ENCODE measurements at places on chromosomes 11 and 22.

DNA sequence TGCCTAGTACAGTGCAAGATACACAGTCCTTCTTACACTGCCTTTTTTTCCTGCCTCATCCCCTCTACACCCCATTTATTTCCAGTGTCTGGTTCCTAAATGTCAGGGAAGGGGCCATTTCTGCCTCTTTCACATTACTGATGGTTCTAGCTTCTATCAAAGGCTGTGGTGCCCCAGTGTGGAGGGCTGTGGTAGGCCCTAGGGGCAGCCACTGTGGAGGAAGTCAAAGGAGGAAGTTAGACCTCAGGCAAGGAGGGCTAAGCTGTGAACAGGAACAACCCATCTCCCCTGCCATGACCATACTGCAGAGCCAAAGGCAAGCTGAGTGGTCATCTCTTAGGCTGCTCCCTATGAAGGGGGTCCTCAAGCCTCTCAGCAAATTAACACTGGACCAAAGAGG, 81.9 kb upstream of the CRTAM start:
- DNase-seq = no peak

DNA sequence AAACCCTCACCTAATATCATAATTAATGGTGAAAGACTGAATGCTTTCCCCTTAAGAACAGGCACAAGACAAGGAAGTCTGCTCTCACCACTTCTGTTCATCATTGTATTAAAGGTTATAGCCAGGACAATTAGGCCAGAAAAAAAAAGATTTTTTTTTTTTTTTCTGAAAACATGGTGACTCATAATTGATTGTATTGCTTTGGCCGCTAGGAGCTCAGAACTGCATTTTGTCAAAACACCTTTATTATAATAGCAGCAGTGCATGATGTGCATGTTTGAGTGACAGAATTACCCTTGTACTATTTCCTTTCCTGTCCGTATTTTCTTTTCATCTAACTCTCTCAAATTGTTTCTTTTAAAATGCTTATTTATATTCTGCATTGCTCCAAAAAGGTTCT, 98.1 kb downstream of the RNF169 start:
- no peak for DNase-seq

DNA sequence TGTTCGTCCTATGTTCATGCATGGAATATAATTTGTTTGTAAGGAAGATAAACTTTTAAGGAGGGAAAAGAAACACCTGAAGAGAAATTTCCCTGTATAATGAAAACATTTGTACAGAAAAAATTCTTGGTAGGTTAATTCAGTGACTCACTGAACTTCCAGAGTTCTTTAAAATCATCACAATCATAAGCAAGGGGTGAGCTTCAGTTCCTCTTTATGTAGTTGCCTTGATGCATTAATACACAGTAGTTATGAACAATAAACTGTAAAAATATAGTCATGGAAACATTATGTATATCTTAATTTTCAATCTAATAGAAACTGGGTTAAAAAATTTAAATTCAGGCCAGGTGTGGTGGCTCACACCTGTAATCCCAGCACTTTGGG, 1.1 kb upstream of the C11orf65 start:
- DNase-seq = no peak

GRCh38 chr11:95338430-95338991, 107.5 kb upstream of the SESN3 start:
- peak; percentile 57 for DNase-seq

DNA sequence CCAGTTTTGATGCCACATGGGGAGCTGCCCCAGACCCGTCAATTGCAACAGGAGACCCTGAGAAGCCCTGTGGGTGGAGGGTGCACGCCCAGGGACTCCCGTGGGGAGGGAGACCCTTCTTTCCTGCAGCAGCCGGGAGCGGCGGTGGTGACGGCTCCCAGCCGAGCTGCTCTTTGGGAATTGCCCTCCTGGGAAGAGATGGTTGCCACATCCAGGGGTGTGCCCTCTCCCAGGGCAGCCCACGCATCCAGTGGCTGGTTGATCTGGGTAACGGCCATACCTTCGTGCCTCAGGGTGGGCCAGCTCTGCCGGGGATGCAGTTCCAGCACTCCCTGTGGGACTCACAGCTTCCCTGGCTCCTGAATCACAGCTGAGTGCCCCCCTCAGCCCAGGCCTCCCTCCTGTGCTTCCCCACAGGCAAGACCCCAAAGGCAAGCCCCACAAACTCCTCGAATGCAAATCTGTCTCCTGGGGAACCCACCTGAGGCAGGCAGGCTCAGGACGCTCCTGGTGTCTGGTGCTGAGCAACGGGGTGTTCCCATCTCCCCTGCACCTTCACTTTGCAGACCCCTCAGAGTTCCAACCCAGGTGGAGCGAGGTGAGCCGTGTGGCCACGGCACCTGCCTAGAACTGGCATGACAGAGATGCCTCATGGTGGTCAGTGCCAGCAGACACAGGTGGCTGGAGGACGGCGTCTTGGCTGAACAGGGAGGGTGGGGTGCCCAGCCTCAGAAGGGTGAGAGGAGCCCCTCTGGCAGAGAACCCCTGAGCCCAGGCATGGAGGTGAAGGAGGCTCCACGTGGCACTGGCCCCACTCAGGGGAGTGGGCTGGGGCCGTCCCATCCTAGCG, 1027.4 kb downstream of the BRD1 start:
- DNase-seq = no peak

DNA sequence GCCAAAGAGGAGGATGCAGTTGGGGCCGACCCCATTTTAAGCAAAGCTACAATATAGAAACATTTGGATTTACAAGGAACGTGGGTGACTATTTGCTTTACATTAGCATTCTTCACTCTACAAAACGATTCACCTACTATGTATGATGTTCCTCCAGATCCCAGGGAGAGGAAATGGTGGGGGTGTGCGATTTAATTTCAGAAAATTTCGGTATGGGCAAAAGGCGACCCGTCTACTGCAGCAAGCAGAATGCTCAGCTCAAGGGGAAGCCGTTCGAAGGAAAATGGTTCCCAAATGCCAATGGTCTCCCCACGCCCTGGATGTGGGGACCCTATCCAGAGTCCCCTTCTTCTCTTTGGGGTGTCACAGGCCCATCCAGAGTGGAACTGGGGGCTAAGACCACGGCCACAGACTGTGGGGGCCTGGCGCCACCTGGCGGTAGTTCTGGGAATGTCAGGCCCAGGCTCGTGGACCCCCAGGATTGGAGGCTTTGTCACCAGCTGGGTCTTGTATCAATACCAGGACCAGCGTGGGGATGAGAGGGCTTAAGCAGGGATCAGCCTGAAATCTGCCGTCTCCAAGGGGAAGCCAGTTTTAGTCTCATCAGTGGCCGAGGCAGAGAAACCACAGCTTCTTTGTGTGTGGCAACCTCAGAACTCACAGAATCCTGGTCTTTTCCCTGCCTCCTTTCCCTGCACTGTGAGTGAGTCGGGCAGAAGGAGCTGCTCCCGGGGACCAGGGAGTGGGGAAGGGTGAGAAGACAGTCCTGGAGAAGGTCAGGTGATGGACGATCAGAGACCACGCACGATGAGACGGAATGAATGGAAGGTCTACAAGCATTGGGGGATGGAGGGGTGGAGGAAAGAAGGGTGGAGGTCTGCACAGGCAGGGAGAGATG, 8.4 kb downstream of the LRRC10B start:
- DNase-seq = peak; percentile 18

GRCh38 chr11:75428281-75428724, 4.7 kb downstream of the KLHL35 start:
- no peak for DNase-seq

DNA sequence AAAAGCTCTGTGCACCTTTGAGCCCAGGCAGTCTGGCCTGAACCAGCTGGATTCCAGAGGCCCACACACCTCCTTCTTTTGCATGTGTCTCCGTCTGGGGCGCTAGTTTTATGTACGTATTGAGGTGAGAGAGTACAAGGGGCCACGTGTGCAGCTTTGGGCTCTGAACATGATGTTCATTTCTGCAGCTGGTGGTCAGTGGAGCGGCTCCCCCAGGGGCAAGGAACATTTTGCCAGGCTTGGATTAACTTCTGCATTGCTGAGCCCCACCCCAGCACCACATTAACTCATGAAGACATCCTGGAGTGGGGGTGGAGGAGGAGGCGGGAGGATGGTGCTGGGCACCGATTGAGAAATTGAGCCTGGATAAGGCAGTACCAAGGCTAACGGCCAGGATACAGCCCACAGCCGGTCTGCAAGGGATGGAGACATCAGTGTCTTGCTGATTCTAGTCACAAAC, 13.8 kb downstream of the USP2 start:
- DNase-seq = no peak

DNA sequence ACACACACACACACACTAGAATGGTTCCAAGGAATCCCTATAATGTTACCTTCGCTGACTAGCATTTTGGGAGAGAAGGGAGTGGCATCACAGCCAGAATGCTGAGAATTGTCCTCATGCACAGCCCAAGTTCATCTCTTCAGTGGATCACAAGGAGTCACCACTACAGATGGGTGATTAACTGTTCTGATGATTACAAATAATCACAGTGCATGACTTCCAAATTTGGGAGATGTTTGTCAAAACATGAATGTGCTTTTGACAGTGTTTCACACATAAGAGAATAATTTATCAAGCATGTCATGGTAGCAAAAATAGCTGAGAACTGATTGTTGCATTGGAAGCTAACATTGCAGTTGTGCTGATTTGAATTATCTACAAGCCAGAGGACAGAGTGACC, 80.9 kb upstream of the SC5D start:
- DNase-seq = no peak

GRCh38 chr11:102287964-102288724, 29.1 kb upstream of the BIRC3 start:
- peak; percentile 68 for DNase-seq

GRCh38 chr11:4884361-4884760, 2.7 kb downstream of the OR51T1 start:
- DNase-seq = no peak

- DNase-seq = no peak
Measured at GRCh38 chr22:36860821-36861659, at the start of gene NCF4. Gene NCF4, plus strand, starts transcription at chr22:36861006. Its CDS starts 166 bp downstream, at chr22:36861172.

DNA sequence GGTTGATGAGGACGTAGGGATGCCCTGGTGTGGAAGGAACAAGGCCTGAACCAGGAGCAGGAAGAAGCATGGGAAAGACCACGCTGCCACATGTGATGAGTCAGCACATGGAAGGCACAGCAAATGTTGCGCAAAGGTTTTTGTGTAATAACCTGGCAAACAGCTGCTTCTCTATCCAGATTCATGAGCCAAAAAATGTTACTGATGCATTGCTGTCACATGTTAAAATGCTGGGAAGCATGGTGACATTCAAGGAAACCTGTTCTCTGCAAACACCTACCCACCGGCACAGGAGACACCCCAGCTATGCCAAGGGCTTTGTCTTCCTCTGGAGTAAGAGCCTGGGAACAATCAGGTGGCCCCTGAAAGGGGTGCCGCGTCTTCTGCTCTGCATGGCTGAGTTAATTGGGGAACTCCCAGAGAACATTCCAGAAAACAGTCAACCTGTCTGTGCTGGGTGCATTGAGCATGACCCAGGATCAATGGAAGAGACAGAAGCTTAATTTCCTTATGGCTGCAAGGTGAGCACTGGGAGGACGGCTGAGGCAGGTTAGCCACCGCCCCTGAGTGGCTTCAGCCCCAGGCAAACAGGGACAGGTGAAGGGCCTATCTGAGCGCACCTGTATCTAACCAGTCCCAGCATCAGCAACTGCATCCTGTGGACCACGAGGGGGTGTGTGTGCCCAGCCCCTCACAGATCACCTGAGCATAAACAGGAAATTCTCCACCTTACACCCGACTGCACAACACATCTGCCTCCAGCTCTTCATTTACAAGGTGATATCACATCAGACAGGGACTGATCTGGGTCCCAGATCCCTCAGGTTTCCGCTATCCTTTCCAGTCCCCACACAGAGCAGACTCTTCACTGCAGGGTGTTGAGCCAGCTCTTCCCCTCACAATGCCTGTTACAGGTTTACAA, 108.4 kb downstream of the GGTLC2 start:
- DNase-seq = no peak

GRCh38 chr11:71459076-71459766, 6.2 kb downstream of the NADSYN1 start:
- no peak for DNase-seq

DNA sequence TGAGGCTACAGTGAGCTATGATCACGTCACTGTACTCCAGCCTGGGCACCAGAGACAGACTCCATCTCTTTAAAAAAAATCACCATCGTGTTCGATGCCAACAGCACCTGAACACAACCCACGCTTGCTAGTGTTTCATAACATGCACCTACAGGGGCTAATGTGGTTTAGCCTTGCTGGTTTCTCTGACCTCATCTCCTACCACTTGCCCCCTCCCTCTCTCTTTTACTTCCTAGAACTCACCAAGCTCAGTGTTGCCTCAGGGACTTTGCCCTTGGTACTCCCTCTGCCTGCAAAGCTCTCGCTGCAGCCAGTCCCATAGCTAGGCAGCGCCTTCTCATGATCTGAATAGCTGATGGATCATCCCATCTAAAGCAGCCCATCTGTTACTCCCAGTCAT, 99.8 kb downstream of the FBXO7 start:
- DNase-seq = no peak

DNA sequence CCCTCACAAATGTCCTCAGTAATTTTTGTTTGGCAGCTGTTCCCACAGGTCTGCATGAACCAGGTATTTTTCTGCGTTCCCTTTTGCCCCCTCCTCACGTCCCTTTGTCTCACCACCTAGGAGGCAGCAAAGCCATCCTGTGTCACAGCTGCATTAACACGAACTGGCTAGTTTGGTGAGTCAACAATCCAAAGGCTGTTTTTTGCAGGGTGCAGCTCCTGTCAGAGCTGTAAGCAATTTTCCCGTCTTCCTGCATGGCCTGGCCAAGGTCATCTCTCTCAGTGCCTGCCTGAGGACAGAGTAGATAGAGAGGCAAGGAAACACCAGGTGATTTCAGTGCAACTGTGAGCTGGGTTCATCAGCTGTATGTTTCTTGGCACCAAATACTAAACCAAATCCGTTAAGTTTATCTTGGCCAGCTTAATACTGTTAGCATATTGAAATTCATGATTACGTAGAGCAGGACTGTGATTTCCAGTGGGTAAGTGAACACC, 20.6 kb upstream of the VSIG10L2 start:
- DNase-seq = peak; percentile 33

GRCh38 chr11:64409707-64410403, 50.9 kb downstream of the RPS6KA4 start:
- DNase-seq = no peak

GRCh38 chr11:133797554-133797953, 47.8 kb downstream of the SPATA19 start:
- DNase-seq = no peak

- no peak for DNase-seq
Measured at GRCh38 chr22:48661984-48662383, 1165.7 kb downstream of the BRD1 start.

All from SHP77 (cell line).